ENCODE measurements at places on chromosomes 5 and 9.

DNA sequence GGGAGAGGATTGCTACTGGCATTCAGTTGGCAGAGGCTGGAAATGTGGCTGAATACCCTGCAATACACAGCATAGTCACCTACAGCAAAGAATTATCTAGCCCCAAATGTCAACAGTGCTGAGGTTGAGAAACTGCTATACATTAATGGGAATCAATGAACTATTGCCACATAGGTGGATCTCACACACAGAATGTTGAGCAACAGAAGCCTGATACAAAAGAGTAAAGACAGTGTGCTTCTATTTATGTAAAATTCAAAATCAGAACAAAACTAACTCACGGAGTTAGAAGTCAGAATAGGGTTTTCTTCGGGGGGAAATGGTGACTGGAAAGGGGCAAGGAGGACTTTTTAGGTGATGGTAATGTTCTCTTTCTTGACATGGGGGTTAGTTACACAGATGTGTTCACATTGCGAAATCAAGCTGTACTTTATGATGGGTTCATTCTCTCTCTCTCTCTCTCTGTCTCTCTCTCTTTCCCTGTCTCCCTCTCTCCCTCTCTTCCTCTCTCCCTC lies 45.7 kb upstream of the PANK3 start:
- no peak for DNase-seq

DNA sequence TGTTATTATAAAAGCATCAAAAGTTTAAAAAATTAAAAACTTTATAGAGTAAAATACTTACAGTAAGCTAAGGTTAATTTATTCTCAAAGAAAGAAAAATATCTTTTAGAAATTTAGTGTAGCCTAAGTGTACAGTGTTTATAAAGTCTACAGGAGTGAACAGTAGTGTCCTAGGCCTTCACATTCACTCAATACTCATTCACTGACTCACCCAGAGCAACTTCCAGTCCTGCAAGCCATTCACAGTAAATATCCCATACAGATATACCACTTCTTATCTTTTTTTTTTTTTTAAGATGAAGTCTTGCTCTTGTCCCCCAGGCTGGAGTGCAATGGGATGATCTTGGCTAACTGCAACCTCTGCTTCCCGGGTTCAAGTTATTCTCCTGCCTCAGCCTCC lies 73.1 kb upstream of the FST start:
- DNase-seq: no peak

GRCh38 chr5:171635561-171636245 lies 149.9 kb upstream of the SMIM23 start:
- no peak for DNase-seq

GRCh38 chr9:105128908-105129600 lies 115.4 kb upstream of the SLC44A1 start:
- DNase-seq: no peak

- peak; percentile 2 for DNase-seq
Observed at GRCh38 chr5:125198270-125198974, 452.0 kb upstream of the ZNF608 start.

DNA sequence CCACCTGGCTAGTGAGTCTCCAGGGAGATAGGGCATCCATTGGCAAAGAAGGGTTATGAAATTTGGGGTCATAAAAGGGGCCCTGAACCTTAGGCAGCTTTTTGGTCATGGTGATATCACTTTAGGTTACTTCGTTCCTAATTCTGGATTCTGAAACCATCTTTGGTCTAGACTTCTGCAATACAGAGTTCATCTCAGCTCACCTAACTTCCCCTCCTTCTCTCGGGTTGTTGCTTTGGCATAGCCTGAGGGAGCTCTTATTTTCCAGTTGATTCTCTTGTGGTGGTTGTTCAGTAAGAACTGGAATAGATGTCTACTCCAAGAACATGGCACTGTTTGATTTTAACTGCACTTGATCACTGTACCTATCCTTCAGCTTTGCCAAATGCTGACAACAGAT lies 148.9 kb upstream of the RUSC2 start:
- DNase-seq: peak; percentile 3

DNA sequence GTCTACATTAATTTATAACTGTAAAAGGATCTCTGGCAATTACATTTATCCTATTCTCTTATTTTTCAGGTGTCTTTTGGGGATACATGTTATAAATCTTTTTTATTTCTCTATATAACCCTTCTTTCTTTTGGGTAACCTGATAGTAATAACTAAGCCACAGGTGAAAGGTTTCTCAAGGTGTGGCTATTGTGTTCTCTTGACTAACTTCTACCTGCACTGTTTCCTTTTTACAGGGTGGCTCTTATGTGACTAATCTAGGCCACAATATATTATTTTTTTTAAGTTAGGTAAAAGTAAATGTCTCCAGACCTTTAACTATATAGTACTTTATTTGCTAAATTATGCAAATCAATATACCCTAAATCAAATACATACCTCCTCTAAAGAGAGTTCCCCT lies 193.2 kb downstream of the EFNA5 start:
- DNase-seq: no peak

DNA sequence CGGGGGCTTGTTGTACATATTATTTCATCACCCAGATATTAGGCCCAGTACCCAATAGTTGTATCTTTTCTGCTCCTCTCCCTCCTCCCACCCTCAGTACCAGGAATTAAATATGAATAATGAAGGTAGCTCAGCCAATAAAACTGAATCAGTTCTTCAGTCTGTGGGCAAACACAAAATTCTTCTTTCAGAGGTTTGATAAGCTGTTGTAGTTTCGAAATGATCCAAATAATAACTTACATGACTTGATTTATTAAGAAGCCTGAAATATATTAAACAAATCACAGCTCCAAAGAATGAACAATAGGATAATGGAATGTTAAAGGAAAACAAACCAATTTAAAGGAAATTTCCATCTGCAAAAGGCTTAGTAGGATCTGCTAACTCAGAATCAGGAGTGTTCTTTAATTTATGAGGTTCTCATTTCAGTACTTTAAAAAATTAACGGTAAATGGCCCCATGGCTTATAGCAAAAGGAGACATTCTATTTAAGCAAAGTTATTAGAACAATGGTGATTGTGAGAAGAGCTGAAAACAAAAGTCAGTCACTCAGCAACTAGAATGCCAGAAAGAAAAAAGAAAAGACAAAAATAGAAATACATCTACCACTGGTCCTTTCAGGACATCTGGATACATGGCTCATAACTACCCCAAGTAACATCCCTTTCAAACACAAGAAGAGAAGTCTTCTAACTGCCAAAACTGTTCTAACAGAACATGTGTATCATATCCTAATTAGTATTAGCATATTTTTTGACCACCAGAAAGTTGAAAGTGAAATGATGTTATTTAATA lies 62.4 kb downstream of the NR3C1 start:
- no peak for DNase-seq

- DNase-seq: peak; percentile 84
Observed at GRCh38 chr5:147391781-147392180, 118.1 kb downstream of the DPYSL3 start.

DNA sequence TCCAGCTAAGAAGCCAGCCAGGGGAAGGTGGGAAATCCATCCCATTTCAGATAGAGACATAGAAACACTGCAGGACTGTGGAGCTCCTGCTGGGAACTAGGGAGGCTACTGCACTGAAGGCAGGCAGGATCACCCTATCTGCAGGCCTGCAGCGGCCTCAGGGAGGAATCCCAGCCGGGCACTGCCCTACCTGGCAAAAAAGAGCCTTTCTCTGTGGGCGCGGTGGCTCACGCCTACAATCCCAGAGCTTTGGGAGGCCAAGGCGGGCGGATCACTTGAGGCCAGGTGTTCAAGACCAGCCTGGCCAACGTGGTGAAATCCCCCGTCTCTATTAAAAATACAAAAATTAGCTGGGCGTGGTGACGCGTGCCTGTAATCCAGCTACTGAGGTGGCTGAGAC lies 71.4 kb upstream of the PHYKPL start:
- DNase-seq: no peak

DNA sequence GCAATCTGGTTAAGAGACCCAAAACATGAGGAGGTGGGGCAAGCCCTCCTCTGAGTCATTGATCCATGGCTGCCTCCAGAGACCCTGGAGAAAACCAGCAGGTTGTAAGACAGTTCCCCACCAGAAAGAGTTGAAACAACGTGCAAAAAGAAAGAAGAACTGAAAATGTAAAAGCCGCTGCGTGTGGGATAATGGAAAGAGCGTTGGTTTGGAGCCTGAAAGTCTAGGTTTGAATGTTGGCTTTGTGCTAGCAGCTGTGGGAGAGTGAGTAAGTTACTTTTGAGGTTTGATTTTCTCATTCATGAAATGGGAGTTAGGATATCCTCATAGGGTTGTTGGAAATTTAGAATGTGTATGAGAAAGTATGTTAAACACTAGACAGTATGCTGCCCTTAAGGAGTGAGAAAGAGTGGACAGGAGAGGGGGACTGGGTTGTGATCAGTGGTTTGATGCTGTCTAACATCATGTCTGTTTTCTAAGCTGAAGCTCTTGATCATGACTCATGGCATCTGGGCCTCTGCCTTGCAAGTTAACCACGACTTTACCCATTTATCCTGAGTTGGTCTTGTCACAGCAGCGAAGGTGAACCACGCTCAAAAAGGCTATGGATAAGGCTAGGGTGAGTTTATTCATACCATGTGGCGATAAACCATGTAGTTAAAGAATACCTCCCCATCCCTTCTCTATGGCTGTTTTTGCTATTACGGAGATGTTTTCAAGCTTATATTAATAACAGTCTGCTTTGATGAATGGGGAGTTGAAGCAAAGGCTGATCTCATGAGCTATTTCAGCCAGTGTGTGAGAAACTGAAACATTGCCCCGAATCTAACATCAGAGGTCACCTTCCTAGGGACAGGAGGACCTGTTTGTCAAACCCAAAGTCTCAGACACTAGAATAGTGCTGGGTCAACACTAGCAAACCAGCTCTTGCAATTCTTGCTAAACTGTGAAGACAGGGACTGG lies 41.3 kb downstream of the ZNF366 start:
- DNase-seq: peak; percentile 39

DNA sequence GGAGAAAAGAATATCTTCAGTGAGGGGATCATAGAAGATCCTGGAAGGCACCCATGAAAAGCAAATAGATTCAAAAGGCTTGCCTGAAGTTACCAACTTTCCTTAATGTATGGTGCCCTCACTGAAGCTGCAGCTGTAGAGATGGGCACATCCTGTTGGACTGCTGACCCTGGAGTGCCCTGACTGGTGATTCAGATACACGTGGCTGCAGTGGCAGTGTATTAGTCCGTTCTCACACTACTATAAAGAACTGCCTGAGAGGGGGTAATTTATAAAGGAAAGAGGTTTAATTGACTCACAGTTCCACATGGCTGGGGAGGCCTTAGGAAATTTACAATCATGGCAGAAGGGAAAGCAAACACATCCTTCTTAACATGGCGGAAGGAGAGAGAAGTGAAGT lies 80.3 kb downstream of the OSMR start:
- DNase-seq: no peak

- peak; percentile 79 for DNase-seq
Observed at GRCh38 chr5:91079037-91079436, 304.1 kb downstream of the ARRDC3 start.

GRCh38 chr5:157520911-157521703 lies 54.5 kb downstream of the ADAM19 start:
- DNase-seq: no peak

DNA sequence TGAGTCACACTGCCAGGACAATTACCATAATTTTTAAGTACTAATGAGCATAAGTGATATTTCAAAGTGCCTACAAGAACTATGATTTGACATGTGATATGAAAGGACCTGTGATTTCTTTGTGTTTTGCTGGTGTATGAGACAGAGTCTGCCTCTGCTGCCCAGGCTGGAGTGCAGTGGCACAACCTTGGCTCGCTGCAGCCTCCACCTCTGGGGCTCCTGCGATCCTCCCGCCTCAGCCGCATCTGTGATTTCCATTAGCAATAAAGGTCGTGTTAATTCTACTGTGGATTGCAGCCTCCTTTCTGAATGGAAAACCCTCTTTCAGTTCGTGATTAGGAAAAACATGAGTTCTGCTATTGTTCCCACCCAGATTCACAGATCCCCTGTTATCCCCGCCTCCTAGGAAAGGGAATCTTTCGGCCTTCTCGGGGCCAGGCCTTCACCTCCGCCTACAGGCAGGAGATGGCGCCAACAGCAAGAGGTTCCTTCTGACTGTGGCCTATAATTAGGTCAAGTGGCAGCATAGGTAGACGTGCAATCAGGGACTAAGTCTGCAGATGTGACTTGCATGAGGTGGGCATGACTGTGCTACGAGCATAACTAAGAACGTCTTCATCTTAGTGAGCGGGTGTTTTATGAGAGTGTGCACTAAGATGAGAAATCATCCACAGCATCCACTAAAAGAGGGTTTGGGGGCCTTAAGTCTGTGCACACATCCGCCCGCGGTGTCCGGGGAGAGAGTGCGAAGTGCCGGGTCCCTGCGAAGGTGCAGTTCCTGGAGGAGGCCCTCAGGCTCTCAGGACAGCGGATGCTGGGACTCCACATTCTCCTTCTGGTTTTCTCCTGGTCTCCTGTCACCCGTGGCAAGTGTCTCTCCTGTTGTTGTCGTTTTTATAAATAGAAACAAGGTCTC lies 23.1 kb downstream of the TRIM7 start:
- peak; percentile 81 for DNase-seq

- peak; percentile 42 for DNase-seq
Observed at GRCh38 chr5:113663879-113664541, 150.5 kb downstream of the YTHDC2 start.

DNA sequence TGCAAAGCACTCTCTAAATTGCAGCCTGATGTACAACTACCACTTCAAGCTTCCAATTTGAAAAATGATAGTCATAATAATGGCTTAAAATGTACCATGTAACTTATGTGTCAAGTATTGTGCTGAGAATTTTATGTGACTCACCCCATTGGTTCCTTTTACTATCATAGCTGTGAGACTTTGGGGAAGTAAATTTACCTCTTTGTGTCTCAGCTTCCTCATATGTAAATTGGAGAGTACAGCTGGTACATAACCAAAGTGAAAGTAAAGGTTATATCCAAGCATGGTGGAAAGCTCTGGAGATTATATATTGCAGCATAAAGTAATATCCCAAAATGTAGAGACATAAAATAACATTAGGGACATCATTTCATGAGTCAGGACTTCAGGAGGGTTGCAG lies 2200.4 kb upstream of the C9orf72 start:
- peak; percentile 15 for DNase-seq

DNA sequence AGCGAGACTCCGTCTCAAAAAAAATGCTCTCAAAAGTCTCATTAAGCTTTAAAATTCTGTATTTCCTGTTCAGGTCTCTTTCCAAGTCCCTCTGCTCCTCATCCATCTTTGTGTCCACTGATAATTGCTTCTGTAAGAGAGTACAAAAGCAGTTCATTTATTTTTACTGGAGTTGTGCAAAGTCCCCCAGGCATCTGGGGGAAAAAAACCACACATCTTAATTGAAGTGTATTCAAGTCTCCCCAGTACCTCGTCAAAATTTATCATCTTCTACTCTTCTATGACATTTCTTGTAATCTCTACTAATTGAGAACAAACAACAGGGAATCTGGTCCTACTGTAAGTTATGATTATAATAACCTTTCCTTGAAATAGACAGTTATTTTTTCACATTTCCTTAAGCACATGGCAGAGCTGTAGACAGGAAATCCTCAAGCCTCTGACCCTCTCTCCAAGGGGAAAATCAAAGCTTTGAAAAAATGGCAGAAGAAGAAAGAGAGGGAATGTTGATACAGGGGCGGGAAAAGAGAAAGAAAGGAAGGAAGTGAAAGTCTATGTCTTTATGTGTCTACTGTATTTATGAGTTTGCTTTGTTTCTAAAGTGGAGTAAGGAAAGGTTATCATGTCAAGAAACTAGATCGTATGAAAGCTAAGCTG lies 51.5 kb downstream of the RAI14 start:
- DNase-seq: no peak

- no peak for DNase-seq
Observed at GRCh38 chr9:9612270-9612669, 1000.5 kb downstream of the PTPRD start.

Data from suppressor macrophage treated with lipopolysaccharide for 1 hour (primary cell).